ENCODE measurements at places on chromosomes 16 and 17. TPM values are rescaled to one million over a fixed set of nuclear protein-coding genes. Genes with fewer than 3 reads are reported as not detected.

DNA sequence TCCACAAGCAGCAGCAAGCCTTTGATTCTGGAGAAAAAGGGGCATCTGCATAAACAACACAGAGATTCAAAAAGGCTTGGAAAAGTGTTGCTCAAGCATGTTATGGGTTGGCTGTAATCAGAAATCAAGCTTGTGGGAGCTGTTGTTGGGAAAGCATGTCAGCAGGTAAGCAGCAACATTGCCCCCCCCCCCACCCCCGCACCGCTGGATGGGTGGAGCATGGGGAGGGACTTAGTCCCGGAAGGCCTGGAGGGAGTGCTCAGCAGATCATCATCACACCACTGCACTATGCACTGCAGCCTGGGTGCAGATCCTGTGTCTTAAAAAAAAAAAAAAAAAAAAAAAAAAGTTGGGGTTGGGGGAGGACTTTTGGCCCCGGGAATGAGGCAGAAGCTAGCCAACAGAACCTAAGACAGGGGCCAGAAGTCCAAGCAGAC lies 16.8 kb upstream of the AKAP1 start:
- DNase-seq = peak; percentile 21

The FGF11 gene
- 1.6 TPM for total RNA-seq

DNA sequence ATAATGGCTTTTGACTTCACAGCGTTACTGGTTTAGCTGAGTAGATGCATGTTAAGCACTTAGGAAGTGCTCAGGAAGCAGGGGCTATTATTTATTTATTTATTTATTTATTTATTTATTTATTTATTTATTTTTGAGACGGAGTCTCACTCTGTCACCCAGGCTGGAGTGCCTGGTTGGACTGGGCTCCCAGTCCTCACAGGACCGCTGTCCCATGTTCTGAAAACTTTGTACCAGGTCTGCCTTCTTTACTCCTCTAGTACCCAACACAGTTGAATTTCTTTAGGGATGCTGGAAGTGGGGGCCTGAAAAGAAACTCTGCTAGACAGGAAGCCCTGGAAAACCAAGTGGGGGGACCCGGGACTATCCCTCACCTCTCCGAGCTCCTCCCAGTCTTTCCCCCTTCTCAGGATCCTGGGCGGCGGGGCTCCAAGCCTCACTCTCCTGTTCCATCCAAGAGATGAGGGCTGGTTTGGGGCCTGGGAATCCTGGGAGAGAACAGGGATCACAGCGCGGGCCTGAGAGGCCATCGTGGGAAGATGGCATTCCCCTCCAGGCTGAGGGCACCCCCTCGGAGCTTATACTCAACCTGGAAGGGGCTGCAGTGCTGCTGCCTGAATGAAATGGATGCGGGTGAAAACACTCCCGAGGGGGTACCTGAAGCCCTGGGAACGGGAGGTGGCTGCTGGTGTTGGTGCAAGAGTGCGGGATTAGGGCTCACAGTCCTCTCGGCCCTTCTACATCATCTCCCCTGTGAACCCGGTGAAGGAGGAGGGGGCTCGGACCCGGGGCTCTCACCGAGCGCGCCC lies 674 bp downstream of the ZNF688 start:
- DNase-seq = no peak

GRCh38 chr17:27756467-27757371 lies 43.6 kb downstream of the NOS2 start:
- DNase-seq = peak; percentile 74

GRCh38 chr17:17505610-17506171 lies 9.5 kb upstream of the RASD1 start:
- DNase-seq = no peak

The SAP30BP gene
- total RNA-seq = 68.3 TPM

GRCh38 chr16:9922441-9922840 lies 259.8 kb downstream of the GRIN2A start:
- DNase-seq = no peak

- no peak for DNase-seq
Observed at GRCh38 chr17:42803074-42803883, 4.6 kb downstream of the CNTD1 start.

The TSNAXIP1 gene
- total RNA-seq = 0.35 TPM

DNA sequence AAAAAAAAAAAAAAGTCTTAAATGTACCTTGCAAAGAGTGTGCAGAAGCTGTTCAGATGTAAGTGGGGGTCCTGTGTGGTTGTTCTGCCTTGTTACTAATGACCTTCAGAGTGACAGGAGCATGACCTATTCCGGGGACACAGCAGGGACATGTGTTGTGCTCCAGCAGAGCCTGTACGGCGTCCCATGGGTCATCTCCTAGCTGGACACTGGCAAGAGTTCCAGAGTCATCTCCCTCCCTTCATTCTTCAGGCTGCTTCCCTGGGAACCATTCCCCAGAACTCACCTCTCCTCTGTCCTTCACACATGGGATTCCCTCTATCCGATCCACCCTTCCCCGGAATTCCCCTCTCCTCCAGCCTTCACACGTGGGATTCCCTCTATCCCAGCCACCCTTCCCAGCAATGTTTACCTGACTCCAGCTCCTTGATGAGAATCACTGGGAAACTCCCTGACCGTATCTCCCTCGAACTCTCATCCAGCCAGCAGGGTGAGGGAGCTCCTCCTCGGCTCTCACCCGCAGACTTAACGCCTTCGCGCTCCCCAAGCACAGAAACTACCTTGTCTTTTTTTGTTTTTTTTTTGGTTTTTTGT lies 85.8 kb downstream of the MRM3 start:
- DNase-seq = no peak

The ASGR1 gene
- total RNA-seq = 0.64 TPM

The PCTP gene
- total RNA-seq = 10.3 TPM

The XPO6 gene
- total RNA-seq = 229 TPM

GRCh38 chr16:70592106-70592571 lies 54.2 kb upstream of the IL34 start:
- DNase-seq = no peak

DNA sequence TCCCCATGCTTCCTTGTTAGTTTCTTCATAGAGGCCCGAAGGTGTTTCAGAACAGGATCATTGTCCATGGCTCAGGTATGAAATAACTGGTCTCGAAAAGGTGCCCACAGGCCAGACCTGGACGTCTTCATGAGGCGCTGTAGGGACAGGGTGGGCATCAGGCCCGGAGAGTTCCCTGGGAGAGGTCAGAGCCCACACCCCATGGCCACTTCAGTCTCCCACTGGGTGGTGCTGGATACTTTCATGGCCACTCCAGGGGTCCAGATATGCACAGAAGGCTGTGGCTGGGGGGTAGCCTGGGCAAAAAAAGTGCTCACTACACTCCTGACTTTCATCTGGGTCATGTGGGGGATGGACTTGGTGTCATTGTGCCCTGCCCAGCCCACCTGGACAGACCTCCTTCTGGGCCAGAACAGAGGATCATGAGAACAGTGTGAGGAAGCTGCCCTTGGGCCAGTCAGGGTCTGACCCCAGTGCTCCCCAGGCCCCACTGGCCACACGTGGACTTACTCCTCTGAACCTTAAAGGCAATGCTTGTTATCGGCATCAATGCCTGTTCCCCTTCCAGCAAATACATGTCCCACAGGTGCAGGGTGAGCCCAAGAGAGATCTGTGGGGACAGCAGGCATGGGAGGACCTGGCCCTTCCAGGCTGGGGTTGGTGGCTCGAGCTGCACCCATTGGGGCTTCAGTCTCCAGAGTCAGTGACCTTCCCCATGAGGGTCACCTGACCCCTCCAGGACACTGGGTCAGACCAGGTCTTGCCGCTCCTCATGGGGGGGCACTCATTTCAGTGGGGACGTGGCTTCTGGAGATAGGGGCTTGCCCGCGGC lies 36.9 kb downstream of the LGALS9 start:
- no peak for DNase-seq

DNA sequence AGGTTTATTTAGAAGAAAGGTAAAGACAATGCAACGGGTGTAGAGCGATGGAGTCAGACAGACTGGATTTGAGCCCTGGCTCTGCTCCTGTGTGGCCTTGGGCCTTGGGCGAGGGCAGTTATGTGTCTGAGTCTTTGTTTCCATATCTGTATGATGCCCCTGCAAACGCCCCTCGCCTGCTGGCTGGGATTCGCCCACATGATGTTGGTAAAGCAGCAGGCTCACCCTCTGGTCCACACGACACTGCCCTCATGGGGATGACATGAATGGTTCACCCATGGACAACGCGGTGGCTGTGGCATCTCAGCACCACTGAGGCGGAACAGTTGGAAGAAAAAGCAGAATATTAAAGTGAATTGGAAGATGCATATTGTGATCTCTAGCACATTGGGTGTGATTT lies 60.3 kb downstream of the FOXL1 start:
- DNase-seq = no peak

The ZNF597 gene
- 1.1 TPM for total RNA-seq

Measured in activated naive CD4-positive, alpha-beta T cell treated with anti-CD3 and anti-CD28 coated beads for 36 hours (primary cell).